GM18507 (cell line): ENCODE measurements at places on chromosomes 3 and 15.

DNA sequence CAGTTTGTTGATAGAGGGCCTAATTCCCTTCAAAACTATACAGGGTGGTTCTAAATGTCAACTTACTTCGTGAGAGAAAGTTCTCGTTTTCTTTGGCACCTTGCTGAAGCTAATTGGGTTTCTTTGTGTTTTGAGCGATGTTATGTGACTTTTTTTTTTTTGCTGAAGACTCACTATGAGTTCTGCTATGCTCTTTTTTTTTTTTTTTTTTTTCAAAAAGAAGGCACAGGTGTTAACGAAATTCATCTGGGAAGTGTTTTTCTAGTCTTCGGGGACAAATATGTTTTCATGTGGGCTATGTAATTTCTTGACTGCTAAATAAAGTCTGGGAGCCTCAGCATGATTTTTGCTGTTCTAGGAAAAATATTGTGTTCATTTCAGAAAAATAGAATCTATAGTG is 81.5 kb downstream of the PEX5L start:
- no peak for DNase-seq

DNA sequence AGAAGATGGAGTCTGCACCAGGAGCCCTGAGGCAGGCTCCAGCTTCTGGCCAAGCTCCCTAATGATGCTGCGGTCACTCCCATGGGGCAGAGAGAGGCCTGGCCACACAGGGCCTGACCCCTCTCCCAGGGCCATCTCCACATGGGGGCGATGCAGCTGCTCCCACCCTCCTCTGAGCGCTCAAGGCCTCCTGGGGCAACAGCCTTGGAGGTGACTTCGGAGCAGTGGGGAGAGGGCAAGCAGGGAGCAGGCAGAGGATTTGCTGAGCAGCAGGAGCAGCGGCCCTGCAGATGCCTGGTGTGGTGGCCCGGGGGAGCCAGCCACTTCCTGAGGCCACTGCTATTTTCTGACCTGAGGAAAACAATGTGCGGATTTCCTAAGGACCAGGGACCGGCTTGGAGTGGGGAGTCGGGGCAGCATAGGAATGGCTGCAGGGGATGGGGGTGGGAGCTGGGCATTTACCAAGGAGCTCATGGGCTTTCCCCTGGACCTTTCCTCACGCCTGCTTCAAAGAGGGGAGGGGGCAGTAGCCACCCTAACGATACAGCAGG is 81.6 kb upstream of the RPL32 start:
- DNase-seq = no peak

DNA sequence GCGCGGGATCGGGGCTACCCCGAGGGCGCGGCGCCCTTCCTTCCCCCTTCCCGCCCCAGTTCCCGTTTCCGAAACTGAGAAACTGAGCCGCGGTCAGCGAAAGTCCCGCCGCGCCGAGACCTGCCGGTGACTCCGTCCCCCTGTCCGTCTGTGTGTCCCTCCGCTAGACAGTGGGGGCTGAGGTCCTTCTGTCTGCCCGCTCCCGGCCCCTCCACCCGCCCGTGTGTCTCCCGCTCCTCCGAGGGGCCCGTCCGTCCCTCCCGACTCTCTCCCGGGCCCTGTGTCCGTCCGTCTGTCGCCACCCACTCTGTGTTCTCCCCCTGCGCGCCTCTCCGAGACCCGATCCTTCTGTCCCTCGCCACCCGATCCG is 426 bp downstream of the PRKCD start:
- DNase-seq = no peak

DNA sequence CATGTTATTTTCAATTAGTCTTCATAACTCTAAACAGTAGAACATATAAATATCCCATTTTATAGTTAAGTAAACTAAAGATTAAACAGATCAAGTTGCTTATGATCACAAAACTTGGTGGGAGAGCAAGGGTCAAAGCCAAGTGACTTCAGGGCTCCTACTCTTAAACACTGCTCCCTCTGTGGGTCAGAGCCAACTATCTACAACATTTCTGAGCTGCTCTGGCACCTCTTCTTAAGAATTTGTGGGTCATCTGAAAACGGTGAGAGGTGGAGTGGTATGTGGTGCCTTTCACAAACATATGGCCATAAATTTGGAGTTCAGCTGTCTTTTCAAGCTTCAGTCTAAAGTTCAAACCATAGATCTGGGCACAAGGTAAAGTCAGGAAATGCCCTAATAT is 10.9 kb downstream of the ATG3 start:
- DNase-seq = no peak

DNA sequence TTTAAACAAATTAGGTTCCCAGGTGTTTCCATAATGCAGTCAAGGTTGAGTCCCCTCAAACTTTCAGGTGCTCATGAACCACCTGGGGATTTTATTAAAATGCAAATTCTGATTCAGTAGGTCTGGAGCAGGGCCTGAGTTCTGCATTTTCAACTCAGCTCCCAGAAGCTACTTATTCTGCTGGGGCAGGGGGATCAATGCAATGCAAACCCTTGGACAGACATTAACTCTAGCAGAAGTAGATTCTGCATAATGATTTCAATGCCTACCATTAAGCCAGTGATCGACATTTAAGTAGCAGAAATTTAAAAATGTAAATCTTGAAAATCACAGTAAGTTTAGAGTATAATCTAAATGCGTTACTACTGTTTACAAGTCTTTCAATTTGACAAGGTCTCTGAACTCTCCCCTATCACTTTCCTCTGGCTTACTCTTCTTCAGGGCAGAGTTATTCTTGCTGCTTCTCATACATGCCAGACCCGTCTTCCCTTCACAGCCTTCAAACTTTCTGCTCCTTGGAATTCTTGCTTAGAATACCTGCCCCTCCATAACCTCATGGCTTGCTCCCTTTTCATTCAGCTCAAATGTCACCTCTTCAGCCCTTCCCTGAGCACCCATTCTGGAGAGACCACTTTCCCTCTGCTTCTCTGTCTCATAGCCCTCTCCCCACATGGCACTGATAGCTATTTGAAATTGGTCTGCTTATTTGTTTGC is 19.3 kb upstream of the DPPA4 start:
- DNase-seq = no peak

DNA sequence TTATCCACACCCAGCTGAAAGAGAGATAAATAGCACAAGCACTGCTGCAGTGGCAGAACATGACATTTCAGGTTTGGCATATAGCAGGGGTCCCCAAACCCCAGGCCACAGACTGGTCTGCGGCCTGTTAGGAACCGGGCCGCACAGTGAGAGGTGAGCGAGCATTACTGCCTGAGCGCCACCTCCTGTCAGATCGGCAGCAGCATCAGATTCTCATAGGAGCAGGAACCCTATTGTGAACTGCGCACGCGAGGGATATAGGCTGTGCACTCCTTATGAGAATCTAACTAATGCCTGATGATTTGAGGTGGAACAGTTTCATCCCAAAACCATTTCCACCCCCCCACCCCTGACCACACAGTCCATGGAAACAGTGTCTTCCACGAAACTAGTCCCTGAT is 54.6 kb downstream of the CCR4 start:
- DNase-seq = no peak

DNA sequence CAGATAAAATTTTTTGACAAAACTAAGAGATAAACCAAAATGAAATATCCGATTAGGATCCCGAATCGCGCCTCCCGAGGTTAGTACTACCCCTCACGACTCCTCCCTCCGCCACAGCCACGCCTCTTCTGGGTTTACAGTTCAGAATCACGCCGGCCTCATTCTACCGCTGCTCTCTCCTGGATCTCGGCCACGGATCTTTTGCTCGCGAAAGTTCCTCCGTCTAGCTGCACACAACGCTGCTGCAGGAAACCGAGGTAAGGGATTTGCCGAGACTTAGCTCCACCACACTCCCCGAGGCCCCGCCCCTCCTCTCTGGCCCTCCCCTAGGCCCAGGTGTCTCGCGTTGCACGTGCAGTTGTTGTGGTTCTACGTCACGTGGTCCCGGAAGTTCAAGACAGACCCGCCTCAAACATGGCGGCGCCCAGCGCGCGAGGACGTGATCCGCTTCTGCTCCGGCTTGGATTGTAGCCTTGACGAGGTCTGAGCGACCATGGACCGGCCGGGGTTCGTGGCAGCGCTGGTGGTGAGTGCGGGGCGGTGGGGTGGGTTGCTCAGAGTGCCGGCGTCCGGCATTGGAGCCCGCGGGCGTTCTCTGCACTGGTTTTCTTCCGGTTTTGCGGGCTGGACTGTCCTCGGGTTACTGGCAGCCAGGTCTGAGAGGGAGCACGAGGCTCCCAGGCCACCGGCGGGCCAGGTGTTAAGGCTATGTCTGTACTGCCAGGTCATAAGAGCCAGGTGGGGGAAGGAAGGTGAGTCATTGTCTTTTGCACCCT is at the start of gene SLC25A26:
SLC25A26 (plus strand) TSS at position 400 of the 776 bp plus-strand sequence; CDS start at position 494, 94 bp downstream.
- DNase-seq = peak; percentile 97

DNA sequence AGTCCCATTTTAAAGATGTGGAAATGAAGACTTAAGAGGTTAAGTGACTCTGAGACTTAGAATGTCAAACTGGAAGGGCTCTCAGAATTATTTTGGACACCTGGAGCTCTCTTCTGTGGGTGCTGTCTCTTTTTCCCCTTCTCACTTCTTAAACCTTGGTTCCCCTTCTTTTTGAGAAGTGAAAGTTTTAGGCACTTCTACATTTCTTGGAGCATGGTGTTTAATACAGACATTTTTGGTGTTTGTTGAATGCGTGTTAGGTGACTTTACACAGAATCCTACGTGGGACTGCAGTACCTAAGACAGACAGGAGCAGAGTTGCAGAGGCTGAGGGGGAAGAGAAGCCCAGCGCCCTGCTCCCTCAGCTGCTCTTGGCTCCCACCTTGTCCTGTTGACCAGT is 133.3 kb downstream of the MDFIC2 start:
- DNase-seq = no peak

GRCh38 chr15:99090938-99091337 is 13.9 kb upstream of the SYNM start:
- DNase-seq = no peak

- no peak for DNase-seq
Observed at GRCh38 chr15:56184516-56184915, 59.2 kb downstream of the RFX7 start.

- no peak for DNase-seq
Observed at GRCh38 chr3:147449669-147450068, 40.5 kb downstream of the ZIC1 start.

GRCh38 chr3:132229641-132230040 is 87.6 kb upstream of the ACP3 start:
- DNase-seq = no peak

DNA sequence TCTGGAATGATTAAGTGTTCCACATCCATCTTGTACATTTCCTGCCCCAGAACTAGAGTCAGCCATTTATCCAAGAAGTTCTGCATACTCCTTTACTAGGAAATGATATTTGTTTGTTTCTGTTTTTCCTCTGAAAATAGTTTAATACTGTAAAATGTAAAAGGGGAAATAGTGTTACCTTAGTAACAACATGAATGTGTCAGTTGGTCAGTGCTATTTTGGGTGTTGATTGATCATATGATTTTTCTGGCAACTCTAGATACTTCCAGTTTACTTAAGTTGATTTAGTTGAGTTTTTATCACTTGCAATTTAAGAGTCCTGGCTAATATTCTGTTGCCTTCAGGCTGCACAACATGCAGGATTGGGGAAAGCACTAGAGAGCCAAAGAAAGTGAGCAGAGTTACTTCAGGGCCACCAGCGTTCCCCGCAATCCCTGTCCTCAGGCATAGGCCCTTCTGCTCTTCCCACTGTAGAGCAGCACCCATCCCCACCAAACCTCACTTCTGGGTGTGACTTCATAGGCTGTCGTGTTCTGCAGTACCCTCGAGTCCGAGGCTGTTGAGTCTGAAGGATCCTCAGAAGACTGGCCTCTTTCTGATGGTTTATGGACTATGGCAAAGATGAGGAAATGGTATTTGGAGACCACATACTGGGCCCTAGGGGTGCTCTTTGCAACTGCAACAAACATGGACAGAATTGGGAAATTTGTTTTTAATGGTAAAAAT is 69.0 kb downstream of the CHD2 start:
- DNase-seq = no peak

DNA sequence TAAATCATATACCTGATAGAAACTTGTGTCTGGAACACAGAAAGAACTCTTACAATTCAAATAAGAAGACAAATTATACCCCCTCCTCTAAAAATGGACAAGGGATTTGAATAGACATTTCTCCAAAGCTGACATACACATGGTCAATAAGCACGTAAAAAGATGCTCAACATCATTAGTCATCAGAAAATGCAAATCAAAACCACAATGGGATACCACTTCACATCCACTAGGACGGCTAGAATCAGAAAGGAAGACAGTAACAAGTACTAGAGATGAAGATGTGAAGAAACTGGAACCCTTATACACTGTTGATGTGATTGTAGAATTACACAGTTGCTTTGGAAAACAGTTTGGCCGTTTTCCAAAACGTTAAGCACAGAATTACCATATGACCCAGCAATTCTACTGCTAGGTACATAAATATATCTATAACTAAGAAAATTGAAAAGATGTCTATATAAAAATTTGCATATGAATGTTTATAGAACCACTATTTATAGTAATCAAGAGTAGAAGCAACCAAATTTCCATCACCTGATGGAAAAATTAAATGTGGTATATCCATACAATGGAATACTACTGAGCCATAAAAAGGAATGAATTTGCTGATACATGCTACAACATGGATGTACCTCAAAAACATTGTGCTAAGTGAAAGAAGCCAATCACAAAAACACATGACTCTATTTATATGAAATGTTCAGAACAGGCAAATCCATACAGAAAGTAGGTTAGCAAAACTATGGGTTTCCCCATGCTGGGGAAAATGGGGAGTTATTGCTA is 60.8 kb downstream of the GREM1 start:
- no peak for DNase-seq

GRCh38 chr15:56959318-56959648 is 40.8 kb downstream of the TCF12 start:
- DNase-seq = no peak

DNA sequence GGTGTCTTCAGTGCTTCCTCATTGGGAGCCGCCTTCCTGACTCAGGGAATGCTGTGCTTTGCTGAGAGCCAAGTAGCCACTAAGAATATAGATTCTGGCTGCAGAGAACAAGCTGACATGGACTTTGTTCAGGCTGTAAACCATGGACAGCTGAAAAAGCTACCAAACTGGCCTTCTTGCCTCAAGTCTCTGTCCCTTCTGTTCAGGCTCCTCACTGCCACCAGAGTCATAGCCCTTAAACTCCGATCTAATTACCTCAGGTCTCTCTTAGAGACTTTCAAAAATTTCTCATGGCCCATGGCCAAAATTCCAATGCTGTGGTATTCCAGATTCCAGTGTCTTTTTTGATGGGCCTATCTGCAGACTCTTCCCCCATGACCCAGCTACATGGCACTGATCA is 19.4 kb upstream of the PTX3 start:
- DNase-seq = no peak

DNA sequence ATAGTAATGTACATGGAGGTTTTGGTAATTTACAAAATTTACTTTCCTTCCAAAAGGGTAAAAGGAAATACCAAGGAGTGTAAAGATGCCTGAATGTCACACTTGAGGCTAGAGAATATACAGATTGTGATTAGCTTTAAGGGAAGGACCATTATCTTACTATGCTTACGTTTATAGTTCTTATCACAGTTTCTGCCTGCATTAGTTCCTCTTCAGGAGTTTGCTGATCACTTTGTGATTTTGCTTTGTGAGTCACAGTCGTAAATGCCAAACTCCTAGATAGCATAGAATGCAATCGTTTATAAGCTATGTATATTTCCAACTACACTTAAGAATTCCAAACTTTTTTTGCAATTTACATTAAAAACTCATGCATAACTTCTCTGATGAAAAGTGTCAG is 1034.6 kb downstream of the DIPK2A start:
- DNase-seq = no peak
